Stimulated activated CD4-positive, alpha-beta T cell treated with anti-CD3 and anti-CD28 coated beads, Interleukin-1b, Interleukin-23, amount 100 ng/mL, for 24 hours (primary cell): ENCODE measurements at places on chromosomes 12 and 14.

DNA sequence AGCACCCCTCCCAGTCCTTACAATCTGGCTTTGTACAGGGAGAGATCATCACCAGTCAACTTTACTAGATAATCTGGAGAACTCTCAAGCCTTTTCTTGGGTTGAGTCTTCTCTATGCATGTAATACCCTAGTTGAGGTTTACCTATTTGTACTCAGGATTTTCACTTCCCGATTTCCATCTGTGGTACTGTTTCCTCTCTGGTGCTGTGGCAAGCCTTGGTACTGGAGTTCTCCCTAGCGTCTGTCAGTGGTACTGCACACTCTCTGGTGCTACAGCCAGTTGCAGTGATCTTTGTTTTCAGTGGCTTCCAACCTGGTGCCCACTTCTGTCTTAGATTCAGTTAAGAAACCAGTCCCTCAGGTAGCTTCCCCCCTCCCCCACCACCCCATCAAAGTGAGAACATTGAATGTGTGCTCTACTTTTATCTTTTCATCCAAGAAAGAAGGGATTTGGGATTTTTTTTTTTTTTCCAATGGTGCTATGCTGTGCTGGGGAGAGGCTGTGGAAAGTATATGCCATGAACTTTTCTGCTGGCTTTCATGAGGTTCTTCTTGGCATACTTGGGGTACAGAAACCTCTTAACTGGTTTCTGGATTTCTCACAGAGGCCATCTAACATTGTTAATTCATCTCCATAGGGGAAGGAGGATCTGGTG is 69.4 kb upstream of the EVL start:
- peak; percentile 27 for DNase-seq

DNA sequence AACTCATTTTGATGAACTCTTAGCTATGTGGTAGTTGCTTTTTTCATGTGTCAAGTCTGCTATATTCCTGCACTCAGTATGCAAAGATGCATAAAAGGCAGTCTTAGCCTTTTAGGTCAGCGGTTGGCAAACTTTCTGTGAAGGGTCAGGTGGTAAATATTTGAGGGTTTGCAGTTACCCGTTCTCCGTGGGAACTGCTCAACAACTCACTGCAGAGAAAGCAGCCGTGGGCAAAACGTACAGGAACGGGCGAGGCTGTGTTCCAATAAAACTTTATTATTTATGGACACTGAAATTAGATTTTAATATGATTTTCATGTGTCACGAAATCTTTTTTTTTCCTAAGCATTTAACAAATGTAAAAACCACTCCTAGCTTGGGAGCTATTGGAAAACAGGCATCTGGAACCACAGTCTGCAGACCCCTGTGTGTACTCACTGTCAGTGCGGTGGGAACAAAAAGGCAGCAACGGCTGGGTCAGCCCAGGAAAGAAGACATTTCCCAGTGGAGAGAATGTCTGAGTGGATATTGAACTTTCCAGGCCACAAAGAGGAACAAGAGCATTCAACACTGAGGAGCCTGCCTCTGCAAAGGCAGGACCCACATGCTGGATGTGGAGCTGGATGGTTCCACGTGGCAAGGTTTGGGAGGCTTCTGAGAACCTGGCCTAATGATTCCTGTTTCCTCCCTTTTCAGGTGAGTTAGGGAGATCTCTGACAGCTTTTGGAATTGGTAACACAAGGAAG is 3.5 kb upstream of the ACACB start:
- no peak for DNase-seq

DNA sequence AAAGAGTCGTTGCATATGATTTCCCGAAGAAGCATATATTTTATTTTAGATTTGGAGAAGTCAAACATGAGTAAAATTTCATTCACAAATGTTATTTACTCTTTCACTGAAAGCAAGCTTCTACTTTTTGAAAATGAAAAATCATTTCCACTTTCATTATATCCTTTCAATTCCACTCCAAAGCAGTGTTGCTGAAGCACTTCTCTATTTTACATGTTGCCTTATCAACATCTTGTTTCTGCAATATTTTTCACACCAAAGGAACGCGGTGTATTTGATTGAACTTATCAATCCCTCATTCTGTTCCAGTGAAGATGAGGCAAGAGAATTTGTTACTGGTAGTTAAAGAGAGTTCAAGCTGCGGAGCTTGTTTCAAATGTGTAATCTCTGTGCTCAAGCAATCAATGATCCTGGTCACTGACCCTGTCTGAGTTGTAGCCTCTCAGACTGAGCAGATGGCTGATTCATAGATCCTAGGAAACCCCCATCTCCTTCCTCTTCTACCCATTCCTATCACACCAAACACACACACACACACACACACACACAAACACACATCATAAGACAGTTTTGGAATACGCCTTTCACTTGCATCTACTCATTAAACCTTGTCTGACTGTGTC is 236.2 kb upstream of the FLRT2 start:
- DNase-seq, result no peak

DNA sequence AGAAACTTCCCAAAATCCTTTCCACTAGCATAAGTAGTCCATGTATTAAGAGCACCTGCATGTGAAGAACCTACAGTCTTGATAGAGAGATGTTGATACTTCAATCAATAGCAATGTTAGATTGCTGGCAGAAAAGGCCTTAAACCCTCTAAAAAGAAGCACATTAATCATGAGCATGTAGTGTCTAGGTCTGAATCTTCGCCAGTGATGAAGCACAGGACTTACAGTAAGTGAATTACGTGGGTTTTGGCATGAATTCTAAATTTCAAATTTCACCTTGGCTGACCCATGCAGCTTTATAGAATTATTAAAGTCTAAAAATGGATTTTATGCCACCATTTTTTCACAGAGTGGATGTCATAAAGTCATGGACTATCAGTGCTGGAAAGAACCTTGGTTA is 791.6 kb upstream of the NOVA1 start:
- DNase-seq, result no peak

- no peak for DNase-seq
Measured at GRCh38 chr14:99280852-99281251, 8.9 kb upstream of the BCL11B start.

DNA sequence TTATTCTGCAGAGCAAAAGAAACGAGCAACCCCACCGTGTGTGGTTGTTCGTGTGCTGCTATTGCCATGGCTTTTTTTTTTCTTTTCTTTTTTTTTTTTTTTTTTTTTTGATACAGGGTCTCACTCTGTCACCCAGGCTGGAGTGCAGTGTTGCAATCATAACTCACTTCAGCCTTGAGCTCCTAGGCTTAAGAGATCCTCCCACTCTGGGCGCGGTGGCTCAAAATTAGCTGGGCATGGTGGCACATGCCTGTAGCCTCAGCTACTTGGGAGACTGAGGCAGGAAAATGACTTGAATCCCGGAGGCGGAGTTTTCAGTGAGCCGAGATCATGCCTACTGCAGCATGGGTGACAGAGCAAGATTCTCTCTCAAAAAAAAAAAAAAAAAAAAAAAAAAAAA is 144.2 kb downstream of the ESR2 start:
- no peak for DNase-seq

- DNase-seq, result no peak
Measured at GRCh38 chr12:27747111-27747820, 32.8 kb upstream of the KLHL42 start.

DNA sequence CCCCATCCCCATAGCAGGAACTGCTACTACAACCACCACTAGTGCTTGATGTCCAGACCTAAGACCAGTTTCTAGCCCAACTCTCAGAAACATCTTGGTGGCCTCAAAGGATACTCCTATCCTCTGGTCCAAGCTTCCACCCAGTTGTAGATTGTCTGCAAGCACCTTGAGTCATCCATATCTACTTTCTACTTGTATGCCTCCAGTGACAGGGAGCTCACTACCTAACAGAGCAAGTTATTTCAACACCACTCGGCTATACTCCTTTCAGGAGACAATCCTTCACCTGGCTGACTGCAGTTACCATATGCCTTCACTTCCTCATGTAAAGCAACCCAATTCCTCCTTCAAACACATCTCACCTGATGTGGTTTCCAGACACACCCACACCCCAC is 49.5 kb downstream of the KDM2B start:
- DNase-seq, result no peak

GRCh38 chr12:79217306-79217705 is 352.7 kb downstream of the SYT1 start:
- DNase-seq, result no peak

GRCh38 chr14:105851716-105852377 is 325.5 kb downstream of the TMEM121 start:
- DNase-seq, result no peak

DNA sequence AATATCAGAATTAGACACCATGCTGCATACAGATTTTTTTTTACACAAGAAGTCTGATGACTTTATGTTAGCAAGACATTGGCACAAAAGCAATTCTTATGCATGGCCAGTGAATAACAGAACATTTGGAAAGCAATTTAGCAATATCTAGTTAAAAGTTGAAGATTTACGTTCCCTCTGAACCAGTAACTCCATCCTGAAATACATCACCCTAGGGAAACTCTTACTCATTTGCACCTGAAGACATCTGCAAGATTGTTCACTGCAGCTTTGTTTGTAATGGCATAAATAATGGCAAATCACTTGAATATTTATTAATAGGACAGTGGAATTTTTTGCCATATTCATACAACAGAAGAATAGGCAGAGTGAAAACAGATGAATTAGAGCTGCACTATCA is 670.0 kb upstream of the NOVA1 start:
- no peak for DNase-seq

DNA sequence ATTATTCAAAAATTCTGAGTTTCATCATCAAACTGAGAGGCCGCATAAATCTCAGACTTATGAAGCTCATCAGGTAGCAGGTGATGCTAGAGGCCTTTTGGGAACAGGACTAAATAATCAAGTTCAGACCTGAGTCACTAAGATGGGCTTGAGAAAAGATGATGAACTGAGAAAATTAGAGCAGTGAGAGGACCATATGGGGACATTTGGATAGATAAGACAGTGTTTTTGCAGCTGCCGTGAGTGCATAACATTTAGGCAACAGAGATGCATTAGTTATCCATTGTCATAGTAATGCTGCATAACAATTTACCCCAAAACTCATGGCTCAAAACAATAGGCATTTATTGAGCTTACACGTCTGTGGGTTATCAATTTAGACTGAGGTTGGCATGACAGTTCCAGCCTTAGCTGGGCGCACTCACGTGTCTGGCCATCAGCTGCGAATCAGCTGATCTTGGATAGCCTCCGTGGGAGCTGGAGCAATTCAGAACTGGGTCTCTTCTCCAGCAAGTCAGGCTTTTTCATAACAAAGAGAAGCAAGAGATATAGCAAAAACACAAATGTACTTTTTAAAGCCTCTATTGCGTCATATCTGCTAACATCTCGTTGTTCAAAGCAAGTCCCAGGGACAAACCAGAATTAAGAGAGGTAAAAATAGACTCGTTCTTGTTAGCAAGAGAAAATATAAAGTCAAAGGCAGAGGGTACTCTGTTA is 72.8 kb downstream of the CAPZA3 start:
- DNase-seq, result no peak

DNA sequence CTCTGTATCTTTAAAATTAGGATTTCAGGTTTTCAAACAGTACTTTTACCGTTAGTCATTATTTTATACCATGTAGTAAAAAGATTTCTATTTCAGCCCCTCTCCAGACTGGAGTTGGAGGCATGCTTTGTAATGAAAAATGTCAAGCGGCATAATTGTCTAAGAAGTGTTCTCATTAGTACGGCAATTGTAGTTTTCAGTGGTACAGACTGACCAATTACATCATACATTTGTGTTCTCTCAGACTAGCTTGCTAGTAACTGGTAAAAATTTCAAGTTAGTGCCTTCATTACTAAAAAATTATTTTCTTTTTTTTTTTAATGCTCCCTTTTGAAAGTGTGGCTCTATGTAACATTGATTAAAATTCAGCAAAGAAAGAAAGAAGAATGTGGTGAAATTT is 4.5 kb downstream of the USP30 start:
- DNase-seq, result no peak

- no peak for DNase-seq
Measured at GRCh38 chr14:53772936-53773335, 183.7 kb downstream of the BMP4 start.

GRCh38 chr14:90288651-90289355 is 32.5 kb downstream of the PSMC1 start:
- DNase-seq, result no peak

- no peak for DNase-seq
Measured at GRCh38 chr12:15854916-15855315, 27.3 kb upstream of the STRAP start.

DNA sequence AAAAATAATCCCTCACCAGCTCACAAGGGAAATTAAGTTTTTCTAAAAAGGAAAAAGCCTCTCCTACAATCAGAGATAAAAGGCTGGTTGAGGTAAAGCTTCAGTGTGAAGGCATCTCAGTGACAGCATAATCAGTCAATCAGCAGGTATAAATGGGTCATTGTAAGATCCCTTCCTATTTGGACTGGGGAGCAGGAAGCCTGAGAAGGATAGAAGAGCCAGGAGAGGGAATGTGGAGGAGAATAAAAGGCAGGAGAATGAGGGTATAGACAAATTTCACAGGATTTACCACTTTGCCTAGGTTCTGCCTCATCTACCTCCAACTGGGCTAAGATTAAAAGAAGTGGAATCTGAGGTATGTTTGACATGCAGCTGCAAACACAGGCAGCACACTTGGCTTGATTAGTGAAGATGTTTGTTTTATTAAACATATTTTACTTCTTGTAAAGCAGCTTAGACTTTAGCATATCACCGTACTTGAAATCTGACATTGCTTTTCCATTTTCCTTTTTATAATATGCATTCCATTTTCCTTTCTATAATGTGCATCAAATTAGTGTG is 479.1 kb upstream of the USP15 start:
- DNase-seq, result no peak

DNA sequence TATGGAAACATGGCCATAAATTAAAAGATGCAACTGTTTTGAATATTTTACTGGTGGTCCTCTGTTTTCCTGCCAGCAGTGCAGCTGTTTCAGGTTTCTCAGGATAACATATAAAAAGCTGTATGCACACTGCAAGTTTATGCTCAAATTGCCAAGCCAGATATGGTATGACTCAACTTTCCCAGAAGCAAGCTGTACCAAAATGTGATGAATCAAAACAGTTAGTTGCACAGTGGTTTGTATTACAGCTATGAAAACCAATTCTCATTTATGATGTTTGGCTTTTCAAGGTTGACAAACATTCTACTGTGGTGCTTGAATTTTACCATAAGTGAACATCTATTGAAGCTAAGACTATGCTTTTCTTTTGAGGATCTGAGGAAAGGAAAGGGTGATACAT is 15.5 kb downstream of the TRMT5 start:
- no peak for DNase-seq

- no peak for DNase-seq
Measured at GRCh38 chr12:116861320-116861719, 19.9 kb downstream of the HRK start.
